ENCODE measurements at places on chromosomes 5 and 9.

DNA sequence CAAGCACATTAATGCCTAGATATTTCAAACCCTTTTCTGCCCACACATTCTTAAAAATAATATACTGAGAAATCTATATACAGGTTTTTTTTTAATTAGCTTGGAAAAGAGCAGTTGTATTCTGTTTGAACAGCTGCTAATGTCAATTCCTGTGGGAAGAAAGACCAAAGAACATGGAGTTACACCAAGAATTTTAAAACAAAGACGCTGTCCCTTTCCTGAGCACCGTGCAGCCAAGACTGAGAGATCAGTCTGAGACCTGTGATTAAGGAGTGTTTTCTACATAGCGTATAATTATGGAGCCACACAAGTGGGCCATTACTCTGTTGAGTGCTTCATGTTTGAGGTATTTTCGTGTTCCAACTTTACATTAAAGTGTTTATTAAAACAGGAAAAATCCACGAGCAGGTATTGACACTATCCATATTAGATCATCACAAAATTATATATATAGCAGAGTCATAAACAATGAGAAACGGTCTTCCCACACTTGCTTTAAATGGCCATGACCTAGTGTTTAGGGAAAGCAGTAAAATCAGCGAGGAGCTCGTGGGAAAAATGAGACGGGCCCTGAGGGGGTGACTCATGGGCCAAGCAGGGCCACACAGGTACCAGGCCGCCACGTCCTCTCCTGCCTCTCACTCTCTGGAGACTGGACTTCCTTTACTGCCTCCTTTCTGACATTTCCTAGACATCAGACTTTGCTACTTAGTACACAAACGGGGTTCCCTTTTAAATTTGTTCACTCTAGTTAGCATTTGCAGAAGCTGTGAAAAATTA is 153.1 kb upstream of the OTULINL start:
- DNase-seq, result no peak

GRCh38 chr5:132459983-132460838 is 30.4 kb downstream of the IRF1 start:
- peak; percentile 38 for DNase-seq

DNA sequence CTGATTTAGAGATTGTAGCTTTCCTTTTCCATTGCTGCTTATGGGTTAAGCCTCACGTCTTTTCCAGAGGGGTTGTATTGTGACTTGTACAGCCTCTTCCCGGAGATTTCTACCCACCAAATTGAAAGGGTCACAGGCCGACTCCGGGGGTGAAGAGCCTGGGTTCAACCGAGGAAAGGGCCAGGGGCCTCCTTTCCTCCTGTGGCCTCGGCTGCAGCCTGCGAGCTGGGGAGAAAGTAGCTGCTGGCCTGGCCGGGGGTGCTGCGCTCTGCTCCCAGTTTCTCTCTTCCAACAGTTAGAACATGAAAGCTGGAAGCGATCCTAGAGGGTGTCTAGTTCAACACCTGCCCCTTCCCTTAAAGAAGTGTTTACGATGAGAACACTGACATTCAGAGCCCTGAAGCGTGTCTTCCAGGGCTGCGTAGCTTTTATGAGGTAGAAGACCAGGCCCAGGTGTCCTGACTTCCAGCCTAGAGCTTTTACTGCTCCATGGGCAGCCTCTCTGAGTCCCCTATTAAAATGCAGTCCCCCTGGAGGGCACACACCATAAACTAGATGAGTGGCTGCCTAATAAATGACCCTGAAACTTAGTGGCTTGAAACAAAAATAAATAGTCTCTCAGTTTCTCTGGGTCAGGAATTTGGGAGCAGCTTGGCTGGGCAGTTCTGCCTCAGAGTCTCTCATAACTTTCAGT is 56.9 kb downstream of the ACER2 start:
- no peak for DNase-seq

DNA sequence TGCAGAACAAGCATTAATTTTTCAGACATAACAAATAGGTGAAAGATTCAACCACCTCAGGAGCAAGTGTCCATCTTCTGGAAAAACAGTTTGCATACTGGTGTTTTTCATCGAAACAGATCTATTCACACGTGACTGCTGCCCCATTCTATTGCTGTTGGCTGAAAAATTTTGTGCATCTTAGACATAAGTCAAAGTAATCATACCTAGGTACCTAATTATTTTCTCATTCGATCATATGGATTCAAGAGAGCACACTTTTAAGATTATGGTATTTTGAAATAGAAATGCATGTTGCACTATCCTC is 72.9 kb upstream of the CDH6 start:
- no peak for DNase-seq

- DNase-seq, result no peak
Measured at GRCh38 chr5:77550406-77550805, 58.3 kb upstream of the WDR41 start.

- DNase-seq, result no peak
Measured at GRCh38 chr9:93523518-93524144, 52.8 kb upstream of the PHF2 start.

- DNase-seq, result no peak
Measured at GRCh38 chr5:45189481-45189880, 380.7 kb downstream of the MRPS30 start.

- no peak for DNase-seq
Measured at GRCh38 chr5:77770293-77771005, 5.7 kb downstream of the TBCA start.

- DNase-seq, result no peak
Measured at GRCh38 chr5:19927170-19927569, 60.8 kb downstream of the CDH18 start.

GRCh38 chr5:140142856-140143255 is 17.1 kb downstream of the IGIP start:
- no peak for DNase-seq

DNA sequence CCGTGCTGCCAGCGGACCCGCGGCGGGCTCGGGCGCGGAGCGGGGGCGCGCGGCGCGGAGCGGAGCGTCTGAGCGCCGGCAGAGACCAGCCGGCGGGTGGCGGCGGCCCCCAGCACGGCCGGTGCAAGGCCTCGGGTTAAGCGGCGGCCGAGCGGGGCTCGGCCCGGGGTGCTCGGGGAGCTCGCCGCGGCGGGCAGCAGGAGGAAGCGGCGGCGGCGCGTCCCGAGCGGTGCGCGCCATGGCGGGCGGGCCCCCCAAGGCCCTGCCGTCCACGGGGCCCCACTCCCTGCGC is 150 bp downstream of the SNX30 start:
- DNase-seq, result no peak

DNA sequence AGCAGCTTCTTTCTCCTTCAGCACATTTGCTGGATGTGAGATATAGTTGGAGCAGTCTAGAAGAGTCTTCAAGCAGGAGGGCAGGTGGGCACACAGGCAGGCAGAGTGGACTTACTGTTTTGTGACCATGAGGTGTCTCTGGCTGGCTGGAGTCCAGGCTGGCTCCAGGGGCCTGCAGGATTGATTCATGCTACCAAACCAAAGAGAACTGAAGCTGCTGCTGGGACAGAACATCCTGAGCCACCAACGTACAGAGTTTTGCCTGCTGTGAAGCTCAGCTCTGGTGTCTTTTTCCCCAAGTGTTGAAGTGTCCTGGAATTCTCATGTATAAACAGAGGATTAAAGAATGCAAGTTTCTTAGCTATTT is 45.7 kb downstream of the CYSTM1 start:
- no peak for DNase-seq

Measured in CD4-positive, alpha-beta T cell treated with Interleukin-21 for 1 hour (primary cell).